ENCODE measurements at places on chromosomes 7 and 10.

- no peak for DNase-seq
Observed at GRCh38 chr7:142485617-142486226, 227.9 kb upstream of the PRSS58 start.

GRCh38 chr10:121713486-121713885 is 115.2 kb upstream of the FGFR2 start:
- no peak for DNase-seq

- DNase-seq = no peak
Observed at GRCh38 chr7:89042940-89043339, 247.4 kb upstream of the TEX47 start.

DNA sequence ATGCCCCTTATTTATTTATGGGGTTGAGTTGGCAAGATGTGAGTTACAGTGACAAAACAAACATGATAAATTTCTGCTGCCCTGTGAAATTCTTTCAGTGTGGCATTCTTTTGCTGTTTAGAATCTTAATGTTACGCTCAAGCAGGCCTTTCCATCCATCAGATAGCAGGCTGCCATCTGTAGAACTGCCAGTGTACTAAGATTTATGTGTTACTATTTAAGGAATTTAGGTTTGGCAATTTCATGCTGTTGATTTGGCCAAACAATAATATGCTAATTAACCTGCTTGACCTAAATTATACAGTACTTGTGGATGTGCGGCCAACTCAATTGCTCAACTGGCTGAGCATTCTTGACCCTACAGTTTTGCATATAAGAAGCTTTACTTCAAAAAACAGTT is 477.7 kb upstream of the TPK1 start:
- DNase-seq = no peak

DNA sequence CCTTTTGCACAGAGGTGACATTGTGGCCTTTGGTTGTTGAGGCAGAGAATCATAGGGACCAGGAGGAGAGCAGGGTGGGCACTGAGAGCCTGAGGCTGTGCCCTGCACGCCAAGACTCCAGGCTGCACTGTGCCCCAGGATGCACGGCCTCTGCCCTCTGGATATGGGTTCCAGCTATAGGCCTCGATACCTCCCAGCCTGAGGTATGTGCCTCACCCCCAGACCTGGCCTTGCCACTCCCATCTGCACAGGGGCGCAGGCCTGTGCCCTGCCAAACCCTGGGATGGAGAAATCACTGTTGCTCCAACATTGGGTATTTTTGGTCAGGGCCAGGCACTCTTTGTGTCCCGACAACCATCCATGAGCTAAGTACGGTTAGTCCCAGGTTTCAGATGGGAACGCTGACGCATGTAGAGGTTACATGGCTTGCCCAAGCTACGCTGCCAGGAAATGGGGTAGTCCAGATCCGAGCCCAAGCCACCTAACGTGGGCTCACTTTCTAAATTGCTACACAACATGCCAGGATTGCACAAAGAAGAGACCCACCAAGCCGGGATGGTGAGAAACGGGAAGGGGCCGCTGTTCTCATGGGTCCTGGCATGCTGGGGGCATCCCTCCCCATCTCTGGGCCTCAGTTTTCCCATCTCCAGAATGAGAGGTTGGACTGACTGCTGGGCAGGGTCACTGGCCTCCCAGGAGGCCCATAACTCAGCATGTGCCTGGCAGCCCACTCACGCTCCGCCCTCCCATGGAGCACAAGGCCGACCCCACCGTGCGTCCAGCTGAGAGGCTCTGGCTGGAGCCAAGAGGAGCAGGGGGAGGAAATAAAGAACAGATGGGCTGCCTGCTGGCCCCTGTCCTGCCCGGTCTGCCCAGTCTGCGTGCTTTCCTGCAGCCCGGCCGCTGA is 44.2 kb downstream of the ZCCHC24 start:
- no peak for DNase-seq

GRCh38 chr10:72819053-72819452 is 74.5 kb upstream of the OIT3 start:
- DNase-seq = no peak

DNA sequence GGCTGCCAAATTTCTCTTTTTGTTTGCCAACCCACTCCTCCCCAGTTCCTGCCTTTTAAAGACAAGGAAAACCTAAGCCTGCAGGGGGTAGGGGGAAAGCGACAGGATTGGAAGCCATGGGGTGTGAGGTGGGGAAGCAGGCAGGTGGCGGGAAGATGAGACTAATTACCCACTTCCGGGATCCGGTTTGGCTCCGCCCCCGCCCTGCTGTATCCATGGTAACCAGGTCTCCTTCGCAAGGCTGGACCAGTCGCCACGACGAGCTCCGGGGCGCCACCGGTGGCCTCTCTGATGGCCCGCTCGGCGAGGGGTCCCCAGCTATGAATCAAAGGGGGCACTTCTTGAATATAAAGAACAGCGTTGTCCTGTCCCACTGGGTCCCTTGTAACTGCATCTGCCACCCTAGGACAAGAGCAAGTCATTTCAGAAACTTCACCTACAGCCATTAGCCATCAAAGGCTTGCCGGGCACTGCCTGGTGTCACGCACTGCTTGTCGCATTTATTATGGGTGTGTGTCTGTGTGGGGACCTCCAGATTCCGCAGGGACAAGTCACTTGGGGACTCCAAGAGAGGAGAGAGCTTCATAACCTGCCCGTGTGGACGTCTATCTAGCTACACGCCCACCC is 55.4 kb upstream of the LMTK2 start:
- DNase-seq = peak; percentile 65

GRCh38 chr7:47777531-47778152 is 170.6 kb downstream of the PKD1L1 start:
- no peak for DNase-seq

GRCh38 chr7:24401628-24402593 is 117.9 kb downstream of the NPY start:
- no peak for DNase-seq

GRCh38 chr7:7698930-7699329 is 19.5 kb downstream of the RPA3 start:
- DNase-seq = no peak

DNA sequence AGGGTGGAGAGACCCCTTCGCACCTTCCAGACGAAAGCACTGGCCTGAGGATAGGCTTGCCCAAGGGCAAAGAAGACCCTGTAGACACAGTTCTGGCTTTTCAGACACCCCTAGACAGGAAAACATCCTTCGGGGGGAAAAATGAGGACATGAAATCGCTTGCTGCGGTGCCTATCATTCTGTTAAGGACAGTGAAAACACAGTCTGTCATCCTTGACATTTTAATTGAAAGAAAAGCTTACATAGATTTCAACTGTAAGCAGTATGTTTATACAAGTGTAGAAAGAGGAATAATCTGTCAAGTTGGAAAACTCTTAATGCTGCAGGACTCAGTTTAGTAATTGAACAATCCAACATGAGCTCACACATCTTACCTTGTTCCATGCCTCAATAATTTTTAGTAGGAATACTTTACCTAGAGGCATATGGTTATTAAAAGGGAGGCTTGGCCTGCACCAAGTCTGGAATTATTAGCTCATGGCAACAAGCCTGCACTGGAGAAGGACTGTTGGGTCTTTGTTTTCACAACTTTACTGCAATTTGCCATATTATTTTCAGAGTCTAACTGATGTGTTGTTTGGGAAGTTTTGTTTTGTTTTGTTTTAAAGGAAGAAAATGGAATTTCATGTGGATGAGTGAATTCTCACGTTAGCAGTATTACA is 243.5 kb downstream of the TRIL start:
- no peak for DNase-seq

- no peak for DNase-seq
Observed at GRCh38 chr7:77734659-77735421, 38.6 kb downstream of the RSBN1L start.

DNA sequence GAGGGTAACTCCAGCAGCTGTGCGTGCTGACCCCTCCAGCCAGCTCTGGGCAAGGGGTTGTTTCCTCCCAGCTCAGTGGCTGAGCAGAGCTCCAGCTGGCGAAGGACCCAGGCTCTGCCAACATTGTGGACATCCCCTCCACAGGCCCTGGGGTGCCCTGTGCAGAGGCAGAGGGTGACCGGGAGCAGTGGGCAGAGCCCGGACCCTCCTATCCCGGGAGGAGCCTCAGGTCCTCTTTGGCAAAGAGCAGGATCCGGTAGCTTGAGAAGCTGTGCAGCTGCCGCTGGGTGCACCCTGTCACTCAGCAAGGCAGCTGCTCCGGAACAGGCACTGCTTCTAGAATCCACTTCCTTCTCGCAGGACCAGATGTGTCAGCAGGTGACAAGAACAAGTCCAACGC is 175.9 kb downstream of the EBF3 start:
- DNase-seq = no peak

GRCh38 chr7:25894902-25895791 is 256.9 kb upstream of the NFE2L3 start:
- peak; percentile 3 for DNase-seq

GRCh38 chr7:105268511-105269392 is 120.0 kb downstream of the SRPK2 start:
- no peak for DNase-seq

- DNase-seq = no peak
Observed at GRCh38 chr7:108147031-108147563, 16.9 kb upstream of the LAMB4 start.

DNA sequence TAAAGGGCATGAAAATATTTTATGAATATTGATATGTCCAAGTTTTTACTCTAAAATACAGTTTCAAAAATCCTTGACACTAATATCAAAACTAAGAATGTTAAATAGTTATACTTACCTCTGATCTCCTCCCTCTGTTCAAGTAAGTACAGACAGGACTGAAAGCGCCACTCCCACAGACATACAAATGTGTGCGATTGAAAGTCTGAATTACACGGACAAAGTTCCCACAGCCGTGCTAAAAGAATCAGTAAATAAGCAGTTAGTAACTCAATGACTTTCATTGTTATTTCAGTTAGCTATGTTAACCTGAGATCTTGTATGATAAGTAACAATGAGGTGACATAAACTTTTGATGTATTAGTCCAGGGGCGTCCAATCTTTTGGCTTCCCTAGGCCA is 100.7 kb downstream of the SEMA3C start:
- DNase-seq = no peak

DNA sequence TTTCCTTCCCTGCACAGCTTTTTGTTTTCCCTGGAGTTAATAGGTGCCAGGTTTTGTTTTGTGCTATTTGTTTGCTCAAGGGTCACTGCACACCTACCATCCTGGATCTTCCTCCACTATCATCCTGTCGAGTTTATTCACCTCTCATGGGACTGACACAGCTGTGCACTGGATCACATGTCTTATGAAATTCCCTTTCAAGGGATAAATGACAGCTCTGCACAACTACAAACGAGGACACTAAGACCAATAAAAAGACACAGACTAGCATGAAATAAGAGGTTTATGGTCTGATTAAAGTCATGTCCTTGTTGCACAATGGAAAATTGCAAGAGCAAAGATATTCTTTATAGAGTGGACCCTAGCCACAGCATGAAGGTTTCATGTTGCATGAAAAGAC is 76.7 kb upstream of the SFMBT2 start:
- no peak for DNase-seq

GRCh38 chr10:123103944-123104343 is 31.8 kb upstream of the HMX3 start:
- no peak for DNase-seq

DNA sequence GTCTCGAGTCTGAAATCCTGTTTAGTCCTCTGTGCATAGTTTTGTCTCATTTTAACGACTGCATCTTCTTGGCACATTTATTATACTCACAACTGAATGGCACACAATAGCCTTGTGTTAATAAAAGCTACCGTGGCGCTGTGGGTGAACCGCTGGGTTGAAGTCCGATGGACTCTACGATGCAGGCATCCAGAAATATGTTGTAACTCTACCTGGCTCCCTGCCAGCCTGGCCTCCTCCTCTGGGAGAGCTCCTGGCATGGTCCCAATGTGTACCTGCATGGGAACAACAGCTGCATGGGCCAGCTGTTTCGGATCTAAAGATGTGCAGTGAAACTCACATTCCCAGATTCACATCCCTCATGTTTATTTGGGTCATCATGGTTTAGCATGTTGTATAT is 3.7 kb upstream of the DPYSL4 start:
- DNase-seq = no peak

GRCh38 chr10:103812004-103812403 is 43.4 kb downstream of the SH3PXD2A start:
- no peak for DNase-seq

DNA sequence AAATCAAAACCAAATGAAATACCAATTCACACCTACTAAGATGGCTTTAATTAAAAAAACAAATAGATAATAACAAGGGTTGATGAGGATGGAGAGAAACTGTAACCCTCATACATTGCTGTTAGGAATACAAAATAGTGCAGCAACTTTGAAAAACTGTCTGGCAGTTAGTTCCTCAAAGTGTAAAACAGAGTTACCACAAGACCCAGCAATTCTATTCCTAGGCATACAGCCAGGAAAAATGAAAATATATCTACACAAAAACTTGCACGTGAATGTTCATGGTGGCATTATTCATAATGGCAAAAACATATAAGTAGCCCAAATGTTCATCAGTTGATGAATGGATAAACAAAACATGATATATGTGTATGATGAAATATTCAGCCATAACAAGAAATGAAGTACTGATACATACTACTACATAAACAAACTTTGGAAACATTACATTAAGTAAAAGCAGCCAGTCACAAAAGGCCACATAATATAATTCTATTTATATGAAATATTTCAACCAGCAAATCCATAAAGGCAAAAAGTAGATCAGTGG is 83.5 kb downstream of the BRAF start:
- no peak for DNase-seq

DNA sequence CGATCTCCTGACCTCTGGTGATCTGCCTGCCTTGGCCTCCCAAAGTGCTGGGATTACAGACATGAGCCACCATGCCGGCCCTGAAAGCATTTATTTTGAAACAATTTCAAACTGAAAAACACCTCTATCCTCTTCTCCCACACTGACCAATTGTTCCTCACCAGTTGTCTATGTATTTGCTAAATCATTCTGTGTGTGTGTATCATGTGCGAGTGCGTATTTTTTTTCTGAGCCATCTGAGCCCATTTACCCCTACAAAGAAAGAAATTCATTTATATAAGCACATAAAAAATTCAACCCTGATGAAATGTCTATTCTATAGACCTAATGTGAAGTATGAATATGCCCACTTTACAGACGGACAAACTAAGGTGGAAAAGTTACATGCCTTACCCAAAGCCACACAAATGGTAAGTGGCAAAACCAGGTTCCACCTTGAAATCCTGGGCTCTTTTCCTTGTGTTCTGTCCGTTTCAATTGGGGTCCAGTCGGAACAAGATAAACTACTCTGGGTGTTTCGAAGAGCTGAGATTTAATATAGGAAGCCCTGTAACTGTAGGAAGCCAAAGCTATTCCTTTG is 46.8 kb downstream of the RBM17 start:
- no peak for DNase-seq

DNA sequence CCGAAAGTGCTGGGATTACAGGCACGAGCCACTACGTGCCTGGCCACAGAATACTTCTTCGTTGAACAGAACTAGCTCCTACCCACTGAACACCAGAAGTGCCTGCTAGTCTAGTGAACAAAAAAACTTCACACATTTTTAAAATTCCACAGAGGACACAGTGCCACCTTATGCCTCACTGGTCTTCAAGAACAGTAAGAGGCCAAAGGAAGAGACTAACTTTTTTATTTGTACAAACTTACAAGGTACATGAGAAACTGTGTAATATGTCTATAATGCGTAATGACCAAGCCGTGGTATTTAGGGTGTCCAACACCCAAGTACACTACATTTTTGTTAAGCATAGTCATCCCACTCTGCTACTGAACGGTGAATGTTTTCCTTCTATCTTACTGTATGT is 144.4 kb upstream of the PTER start:
- no peak for DNase-seq
